ENCODE measurements at places on chromosomes 5 and 9.

DNA sequence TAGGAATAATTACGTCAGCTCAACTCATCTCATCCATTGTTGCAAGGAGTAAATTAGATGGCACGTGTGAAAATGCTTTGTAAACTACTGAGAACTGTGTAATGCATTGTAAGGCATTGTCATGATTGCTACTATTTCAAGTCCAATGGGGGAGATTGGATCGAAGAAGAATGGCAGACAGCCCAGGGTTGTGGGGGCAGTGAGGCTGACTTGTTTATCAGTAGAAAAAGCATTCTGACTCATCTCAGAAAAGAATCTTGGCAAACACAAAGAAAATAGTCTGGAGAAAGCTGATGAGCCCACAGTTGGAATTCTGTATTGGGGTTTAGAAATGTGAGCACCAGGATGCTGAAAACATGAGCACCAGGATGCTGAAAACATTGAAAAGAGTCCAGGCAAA lies 28.0 kb upstream of the DAP start:
- no peak for DNase-seq

- no peak for DNase-seq
These were observed 20.8 kb upstream of the CEP120 start for GRCh38 chr5:123444016-123444415.

DNA sequence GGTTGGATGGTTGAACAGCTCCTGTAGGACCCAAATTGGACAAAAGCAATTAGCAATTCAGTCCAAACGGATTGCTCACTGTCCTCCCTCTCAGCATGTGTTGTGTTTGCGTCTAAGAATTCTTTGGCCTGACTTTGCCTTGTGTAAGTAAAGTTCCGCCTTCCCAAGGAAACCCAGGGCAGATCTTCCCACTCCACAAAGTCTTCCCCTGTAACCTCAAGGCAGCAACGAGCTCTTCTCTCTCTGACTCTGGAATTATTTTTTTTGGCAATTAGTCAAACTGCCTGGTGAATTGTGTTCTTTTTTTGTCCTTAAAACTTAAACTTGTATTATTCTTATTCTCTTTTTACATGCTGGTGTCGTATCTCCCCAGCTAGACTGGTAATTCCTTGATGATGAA lies 20.7 kb upstream of the BASP1 start:
- DNase-seq = no peak

GRCh38 chr9:79742110-79742721 lies 170.5 kb downstream of the TLE4 start:
- no peak for DNase-seq

GRCh38 chr5:37552770-37553719 lies 173.9 kb downstream of the WDR70 start:
- DNase-seq = no peak

DNA sequence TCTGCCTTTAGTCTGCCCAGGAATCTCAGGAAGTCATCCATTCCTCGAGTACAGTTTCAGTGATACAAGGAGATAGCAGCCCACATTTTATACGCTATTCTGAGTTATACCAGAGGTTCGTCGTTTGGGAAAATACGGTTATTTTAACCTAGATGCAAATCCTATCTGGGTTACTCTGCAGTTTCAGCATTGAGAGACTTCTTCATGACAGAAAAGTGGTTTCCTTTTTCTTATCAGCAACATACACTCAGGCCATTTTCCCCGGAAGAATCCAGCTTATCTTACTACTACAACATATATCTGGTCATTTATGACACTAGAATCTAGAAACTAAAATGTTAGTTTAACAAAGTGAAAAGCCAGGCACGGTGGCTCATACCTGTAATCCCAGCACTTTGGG lies 83.4 kb upstream of the IQGAP2 start:
- no peak for DNase-seq

DNA sequence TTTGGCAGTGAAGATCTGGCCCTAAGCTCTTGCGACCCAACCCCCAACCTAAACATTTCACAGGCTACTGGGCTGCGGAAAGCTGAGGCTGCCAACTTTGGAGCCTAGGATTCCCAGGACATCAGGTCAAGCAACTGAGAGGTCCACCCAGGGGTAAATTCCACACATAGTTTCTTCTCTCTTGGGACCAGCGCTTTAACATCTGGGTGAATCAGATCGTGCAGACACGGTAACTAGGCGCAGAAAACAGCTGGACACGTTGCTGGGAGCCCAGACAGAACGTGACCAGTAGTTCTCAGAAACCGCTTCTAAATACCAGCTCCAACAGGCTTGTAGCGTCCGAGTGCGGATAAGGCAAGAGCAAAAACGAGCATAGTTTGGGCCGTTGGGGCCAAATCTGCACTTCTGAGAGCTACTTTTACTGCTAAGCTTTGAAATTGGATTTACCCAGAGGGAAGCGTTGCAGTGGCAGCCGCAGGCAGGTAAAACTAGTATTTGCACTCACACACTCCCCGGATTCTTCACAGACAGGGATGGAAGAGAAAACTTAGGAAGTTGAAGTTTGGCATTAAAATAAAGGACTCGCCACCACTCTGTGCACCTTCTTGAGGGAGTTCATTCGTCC lies 11.8 kb downstream of the ITGA1 start:
- no peak for DNase-seq

DNA sequence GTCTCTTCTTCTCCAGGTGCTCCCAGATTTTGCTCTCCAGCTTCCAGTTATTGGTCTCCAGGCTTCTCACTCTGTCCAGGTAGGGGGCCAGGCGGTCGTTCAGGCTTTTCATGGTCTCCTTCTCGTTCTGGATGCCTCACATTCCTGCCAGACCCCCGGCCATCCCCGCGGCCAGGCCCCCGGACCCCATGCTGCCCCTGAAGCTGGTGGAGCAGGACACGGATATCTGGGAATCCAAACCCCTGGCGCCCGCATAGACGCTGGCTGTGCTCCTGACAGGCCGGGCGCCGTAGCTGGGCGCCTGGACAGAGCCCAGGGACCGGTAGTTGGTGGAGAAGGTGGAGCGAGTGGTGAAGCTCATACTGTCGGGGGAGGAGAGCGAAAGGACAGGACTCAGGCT lies 534.4 kb upstream of the TLE4 start:
- DNase-seq = no peak

DNA sequence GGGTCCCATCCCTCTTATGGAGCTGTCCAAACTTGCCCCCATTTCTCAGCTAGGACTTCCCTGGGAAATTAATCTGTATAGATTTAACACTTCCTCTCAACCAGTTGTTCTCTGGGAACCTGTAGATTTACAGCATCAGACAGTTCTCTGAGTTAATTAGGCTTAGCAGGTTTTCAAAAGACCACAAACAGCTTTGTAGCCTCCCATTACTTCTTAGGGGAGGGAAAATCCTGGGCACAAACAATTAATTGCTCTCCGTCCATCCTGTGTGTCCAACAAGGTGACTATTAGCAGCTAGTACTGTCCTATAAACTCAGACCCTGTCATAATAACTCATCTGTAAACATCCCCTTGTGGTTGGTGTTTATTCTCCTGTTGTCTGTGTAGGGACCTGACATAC lies 197.9 kb downstream of the GOLPH3 start:
- no peak for DNase-seq

- peak; percentile 63 for DNase-seq
These were observed 27.9 kb upstream of the MGAT1 start for GRCh38 chr5:180830253-180831138.

DNA sequence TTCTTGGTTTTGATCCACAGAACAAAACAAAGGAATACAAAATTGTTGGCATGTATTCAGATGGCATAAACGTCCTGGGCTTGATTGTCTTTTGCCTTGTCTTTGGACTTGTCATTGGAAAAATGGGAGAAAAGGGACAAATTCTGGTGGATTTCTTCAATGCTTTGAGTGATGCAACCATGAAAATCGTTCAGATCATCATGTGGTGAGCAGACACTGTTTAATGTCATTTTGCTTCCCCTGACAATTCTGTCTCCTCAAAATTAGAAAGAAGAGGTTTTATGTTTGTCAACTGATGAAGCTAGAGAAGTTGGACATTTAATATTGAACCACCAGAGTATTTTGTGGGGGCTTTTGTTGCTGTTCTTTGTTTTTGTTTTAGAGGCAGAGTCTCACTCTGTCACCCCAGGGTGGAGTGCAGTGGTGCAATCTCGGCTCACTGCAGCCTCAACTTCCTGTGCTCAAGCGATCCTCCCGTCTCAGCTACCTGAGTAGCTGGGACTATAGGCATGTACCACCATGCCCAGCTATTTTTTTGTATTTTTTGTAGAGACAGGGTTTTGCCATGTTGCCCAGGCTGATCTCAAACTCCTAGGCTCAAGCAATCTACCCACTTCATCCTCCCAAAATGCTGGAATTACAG lies 82.0 kb downstream of the SLC1A1 start:
- DNase-seq = no peak

GRCh38 chr9:121640076-121640475 lies 11.4 kb upstream of the DAB2IP start:
- DNase-seq = no peak

GRCh38 chr9:38227656-38228055 lies 158.6 kb upstream of the SHB start:
- no peak for DNase-seq

- no peak for DNase-seq
These were observed 53.0 kb downstream of the ERGIC1 start for GRCh38 chr5:172886974-172887501.

DNA sequence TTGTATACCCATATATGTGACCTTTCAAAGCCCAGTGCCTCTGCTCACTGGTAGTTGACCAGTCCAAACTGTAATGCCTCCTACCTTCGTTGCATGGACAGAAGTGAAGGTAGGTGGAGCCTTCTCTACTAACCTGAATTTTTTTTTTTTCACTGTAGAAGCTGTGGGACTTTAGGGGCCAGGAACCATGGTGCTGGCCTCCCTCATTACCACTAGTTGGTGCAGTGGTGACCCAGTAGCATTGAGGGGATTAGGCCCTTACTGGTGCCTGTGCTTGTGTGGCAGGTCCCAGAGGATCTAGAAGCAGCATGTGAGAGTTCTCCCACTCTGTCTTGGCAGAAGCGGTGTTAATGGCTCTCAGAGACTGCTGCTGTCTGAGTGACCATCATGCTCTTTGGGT lies 2.3 kb downstream of the RALGPS1 start:
- DNase-seq = no peak

DNA sequence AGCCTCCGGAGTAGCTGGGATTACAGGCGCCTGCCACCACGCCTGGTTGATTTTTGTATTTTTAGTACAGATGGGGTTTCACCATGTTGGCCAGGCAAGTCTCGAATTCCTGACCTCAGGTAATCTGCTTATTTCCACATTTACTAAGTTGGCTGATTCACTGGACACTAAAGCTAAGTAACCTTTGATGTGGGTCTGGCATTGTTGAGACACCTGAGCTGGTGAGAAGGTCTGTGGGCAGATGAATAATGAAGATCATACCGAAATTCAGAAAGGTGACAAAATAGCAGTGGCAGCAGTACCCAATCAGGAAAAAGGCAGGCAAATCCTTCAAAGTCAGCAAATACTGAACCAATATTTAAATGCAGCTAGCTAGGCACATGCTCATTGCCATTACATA lies 210.6 kb upstream of the ZNF608 start:
- no peak for DNase-seq

- DNase-seq = no peak
These were observed 10.5 kb upstream of the ERCC6L2 start for GRCh38 chr9:95864852-95865580.
